Motor neuron (in vitro differentiated cells): ENCODE measurements at places on chromosomes 6 and 20. TPM values are rescaled to one million over a fixed set of nuclear protein-coding genes. Genes with fewer than 3 reads are reported as not detected.

Gene CLIC5
- 0.14 and 0.41 TPM in 2 replicates for total RNA-seq

Gene ENPP4
- total RNA-seq = 0.67 and 0.85 TPM in 2 replicates

DNA sequence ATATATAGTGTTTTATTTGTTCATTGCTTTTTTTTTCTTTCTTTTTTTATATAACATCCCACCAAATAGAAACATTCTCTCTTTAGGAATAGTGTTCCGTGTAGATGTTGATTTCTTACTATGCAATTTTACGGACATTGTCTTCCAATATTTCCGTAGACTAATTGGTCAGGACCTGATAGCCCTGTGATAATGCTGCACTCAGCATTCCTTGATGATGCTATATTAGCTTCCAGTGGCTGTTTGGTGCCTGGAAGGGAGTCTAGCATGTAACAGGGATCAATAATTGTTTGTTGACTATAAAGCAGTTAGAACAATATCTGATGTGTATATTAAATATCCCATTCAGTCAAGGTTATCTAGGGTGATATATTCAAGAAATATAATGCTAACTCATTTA, 6.7 kb upstream of the OR2W1 start:
- ATAC-seq = no peak

- ATAC-seq = no peak
Measured at GRCh38 chr6:4849226-4850022, 73.2 kb downstream of the CDYL start.

DNA sequence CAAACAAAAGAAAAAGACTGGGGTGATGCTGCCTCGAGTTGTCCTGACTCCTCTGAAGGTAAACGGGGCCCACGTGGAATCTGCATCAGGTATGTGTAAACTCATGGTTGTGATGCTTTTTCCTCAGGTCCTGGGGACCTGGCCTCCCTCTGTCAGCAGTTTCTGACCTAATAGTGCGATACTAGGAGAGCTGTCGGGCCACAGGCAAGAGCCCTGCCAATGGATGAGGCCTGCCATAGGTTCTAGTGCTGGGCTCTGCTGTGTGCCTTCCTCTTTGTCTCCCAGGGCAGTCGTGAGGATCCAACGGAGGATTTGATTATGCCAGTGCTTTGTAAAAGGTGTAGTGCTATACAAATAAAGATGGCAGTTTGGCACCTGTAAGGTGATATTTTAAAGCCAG, 71.2 kb downstream of the ASXL1 start:
- no peak for ATAC-seq

- ATAC-seq = no peak
Measured at GRCh38 chr6:18213439-18213838, 50.9 kb downstream of the DEK start.

Gene LPA
- total RNA-seq = not detected in 2 replicates

Gene EPPIN
- total RNA-seq = 0.23 and 0.46 TPM in 2 replicates

GRCh38 chr6:43075670-43076463, at the start of gene PTK7:
TSS of gene PTK7 (plus strand) at chr6:43076314. CDS start at chr6:43076489, 175 bp downstream.
- ATAC-seq = peak; percentile 88

DNA sequence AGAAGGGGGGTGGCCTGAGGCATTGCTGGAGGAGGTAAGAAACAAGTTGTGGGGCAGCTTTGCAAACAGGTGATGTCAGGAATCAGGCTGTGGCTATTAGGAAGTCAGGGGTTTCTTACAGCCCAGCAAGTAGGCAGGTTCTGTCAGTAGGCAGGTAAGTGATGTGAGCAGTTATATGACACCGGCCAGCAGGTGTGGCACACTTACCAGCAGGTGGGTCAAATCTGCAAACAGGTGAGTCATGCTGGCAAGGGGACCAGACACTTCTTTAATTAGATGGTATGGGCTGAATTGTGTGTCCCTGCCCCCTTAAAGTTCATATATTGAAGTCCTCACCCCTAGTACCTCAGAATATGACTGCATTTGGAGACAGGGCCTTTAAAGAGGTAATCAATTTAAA, 16.4 kb upstream of the ENPP4 start:
- no peak for ATAC-seq

DNA sequence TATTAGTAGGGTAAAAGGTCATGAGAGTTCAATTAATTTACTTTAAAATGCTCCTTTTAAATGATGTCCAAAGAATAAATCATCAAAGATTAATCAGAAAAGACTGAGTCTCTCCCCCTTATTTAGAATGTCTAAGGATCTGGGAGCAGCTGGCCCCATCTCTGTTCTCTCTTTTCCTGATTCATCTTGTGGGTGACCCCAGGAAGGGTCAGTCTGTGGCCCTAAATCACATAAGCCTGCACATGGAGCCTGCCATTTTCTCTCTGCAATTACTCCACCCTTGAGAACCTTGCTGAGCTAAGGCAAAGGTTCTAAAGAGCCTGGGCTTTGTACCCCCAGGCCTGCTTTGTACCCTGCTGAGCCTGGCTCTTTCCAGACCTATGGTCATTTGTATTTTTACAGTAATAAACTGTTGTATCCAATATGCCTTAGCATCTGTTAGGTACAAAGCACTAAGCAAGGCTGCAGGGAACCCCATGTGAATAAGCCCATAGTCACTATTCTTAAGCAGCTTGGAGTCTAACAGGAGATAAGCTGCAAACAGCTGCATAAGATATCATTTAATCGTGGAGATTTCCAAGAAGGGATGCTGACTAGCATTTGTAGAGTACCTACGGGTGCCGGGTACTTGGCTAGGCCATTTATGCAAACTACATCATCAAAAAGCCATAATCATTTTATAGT, 431.0 kb upstream of the MARCKS start:
- peak; percentile 77 for ATAC-seq

DNA sequence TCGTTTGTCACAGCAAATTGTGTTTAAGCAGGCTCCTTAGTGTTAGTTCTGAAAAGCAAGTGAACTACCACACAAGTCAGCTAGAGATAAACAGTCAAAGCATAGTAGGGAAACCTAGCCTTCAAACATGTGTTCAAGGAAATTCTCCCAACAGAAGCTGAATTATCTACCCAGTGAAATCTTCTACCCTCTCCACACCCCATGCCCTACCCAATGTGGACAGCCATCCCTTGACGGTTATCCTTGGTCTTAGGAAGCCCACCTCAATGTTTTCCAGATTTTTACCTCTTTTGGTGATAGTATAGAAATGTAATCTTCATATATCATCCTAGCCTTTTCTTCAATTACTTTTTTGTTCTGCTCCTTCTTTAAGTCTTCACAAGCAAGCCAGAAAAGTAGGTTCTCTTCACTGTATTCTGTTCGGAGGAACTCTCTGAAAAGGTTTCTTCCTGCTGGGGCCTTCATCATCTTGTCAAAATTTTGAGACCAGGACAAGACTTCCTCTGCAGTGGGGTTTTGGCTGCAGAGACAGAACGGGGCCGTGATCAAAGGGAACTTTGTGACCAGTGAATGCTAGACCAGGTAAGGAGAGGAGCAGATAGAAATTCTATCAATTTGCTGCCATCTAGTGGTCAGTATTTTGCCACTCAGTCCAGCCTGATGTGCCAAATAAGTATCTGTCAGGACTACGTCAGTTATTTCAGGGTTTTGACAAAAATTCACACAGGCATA, 21.6 kb upstream of the MTRF1L start:
- peak; percentile 55 for ATAC-seq

Gene ME1
- total RNA-seq = 2.0 and 2.2 TPM in 2 replicates

Gene ARFGEF3
- total RNA-seq = 9.0 and 10.1 TPM in 2 replicates

DNA sequence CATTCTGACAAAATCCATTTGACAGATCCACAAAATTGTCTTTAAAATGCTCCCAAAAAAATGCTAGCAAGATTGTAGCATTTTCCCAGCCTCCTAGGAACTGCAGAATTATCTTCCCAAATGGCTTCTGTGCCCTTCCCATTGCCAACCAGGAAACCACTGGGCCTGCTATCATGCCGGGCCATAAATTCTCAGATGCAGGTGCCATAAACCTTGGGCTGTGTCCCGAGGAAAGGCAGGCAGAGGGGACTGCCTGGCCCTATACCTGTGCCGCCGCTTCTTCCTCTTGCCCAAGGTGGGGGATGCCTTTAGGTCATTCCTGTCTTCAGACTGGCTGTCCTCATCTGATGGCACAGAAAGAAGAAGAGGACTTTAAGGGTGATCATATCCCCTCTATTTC, 2.8 kb downstream of the VSX1 start:
- no peak for ATAC-seq

DNA sequence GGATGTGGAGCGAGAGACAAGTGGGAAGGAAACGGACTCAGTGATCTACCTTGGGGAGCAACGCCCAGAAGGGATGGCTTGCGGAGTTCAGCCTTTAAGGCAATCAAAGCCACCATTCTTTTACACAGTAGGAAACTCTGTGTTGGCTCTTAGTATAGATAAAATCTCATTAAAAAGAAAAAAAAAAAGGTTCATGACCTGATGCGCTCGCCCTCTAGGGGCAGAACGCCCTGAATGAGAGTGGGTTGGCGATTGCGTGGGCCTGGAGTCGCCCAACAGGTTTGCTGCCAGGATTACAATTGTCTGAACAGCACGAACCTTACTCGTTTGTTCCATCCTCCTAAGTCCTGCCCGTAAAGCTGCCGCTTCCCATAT, 1.2 kb downstream of the TPD52L1 start:
- ATAC-seq = no peak
